Stimulated activated CD8-positive, alpha-beta memory T cell treated with anti-CD3 and anti-CD28 coated beads, Interleukin-4, amount 100 ng/mL, for 1 hour (primary cell): ENCODE measurements at places on chromosomes 5 and 9.

- DNase-seq = no peak
Measured at GRCh38 chr5:34957857-34958690, 28.7 kb downstream of the DNAJC21 start.

DNA sequence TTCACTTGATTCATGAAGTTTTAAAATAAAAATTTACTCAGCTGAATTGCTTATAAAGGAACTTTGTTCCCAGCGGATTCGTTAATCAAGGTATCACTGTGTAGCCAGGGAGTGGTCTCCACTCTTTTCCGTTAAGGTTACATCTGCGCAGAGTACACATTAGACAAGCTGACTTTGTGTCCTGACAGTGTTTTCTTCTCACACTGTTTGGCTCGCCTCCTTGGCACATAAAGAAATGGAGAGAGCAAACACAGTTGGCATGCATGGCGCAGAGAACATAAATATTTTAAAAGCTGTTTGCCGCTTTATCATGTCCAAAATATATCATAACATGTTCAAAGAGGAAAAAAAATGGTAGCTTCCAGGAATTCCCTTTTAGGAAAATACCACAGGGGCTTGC is 153.2 kb downstream of the EDIL3 start:
- DNase-seq = no peak

DNA sequence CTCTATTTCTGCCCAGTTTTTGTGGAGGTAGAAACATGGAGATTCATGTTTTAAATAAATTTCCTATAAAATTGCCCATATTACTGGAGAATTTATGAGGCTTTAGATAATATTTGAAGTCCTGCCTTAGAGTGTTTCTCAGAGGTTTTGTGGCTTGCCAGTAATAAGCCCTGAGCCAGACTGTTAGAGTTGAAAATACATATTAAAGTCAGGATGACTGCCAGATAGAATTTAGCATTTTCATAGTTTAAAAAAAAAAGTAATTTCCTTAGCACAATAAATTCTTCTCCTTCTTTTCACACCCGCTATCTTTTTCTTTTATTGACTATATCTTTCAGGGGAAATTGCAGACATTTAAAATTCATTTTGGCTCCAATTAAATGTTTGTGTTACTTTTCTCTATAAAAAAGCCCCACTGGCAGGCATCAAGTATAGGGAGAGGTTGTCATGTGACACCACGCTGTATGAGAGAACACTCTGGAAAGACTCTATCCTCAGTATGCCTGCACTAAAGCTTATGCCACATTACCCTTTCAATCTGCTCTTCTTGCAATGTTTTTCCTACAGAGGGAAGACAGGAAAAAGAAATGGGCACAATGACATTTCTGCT is 135.2 kb downstream of the MPDZ start:
- no peak for DNase-seq

GRCh38 chr5:100518377-100518776 is 16.8 kb upstream of the FAM174A start:
- DNase-seq = no peak

DNA sequence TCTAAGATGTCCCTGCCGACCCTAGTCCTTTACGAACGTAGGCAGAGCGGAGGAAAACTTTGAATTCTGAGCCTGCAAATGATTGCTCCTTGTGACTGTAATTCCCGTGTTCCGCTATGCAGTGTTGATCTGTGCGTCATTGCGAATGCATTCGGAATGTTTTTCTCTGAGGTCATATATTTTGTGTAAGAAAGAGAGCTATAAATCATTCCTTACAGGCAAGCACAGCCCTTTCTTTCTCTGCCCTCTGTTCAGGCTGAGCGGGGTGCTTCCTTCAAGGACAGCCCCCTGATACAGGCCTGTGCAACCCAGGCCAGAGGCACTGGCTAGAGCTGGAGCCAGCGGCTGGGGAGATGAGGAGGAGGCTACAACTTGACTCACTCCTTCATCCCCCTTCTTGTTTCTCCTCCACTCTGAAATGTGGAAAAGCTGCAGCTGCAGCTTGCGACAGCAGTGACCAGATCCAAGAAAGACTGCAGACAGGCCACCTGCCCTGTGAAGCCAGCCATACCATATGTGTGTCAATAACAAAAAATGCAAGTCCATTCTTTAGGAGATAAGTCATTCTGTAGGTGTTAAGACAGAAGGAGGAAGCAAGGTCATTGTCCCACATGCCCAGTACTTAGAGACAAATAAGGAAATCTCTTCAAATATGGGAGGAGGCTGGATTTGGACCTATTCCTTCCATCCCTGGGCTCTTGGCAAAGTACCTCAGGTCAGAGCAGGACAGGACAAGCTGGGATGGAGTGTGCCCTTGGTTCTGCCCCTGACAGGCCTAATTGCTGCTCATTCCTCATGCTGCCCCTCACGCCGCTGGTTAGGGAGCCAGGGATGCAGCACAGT is 345.7 kb upstream of the WWC1 start:
- no peak for DNase-seq

- no peak for DNase-seq
Measured at GRCh38 chr9:89122949-89123348, 55.7 kb downstream of the SHC3 start.

- DNase-seq = no peak
Measured at GRCh38 chr5:133993185-133993936, 11.4 kb downstream of the VDAC1 start.

DNA sequence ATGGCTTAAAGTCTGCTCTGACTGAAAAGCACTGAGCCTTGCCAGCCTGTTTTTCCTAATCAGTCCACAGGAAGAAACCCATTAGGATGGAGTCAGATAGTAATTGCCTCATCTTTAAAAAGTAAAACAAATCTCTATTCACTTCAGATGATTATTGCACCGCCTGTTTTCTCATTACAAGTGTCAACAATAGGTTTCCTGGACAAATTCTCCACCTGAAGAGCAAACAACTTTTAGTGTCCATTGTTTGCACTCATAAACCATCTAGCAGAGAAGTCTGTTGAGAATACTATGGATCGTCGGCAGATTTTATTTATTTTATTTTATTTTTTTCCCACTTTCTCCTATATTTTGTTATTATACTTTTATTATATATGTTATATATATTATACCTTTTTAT is 20.3 kb downstream of the C5orf63 start:
- DNase-seq = no peak

DNA sequence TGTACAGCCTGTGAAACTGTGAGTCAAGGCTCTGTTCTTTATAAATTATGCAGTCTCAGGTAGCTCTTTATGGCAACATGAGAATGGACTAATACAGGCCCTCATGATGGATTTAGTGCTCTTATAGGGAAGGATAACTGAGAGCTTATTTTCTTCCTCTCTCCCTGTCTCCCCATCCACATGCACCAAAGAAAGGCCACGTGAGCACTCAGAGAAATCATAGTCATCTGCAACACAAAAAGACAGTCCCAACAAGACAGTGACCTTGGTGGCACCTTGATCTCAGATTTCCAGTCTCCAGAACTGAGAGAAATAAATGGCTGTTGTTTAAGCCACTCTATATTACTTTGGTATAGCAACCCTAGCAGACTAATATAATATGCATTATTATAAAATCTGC is 2133.6 kb upstream of the ACO1 start:
- no peak for DNase-seq

- no peak for DNase-seq
Measured at GRCh38 chr9:34197756-34198711, 19.2 kb downstream of the UBAP1 start.

GRCh38 chr5:115471345-115472063 is 73.1 kb downstream of the FEM1C start:
- DNase-seq = no peak

DNA sequence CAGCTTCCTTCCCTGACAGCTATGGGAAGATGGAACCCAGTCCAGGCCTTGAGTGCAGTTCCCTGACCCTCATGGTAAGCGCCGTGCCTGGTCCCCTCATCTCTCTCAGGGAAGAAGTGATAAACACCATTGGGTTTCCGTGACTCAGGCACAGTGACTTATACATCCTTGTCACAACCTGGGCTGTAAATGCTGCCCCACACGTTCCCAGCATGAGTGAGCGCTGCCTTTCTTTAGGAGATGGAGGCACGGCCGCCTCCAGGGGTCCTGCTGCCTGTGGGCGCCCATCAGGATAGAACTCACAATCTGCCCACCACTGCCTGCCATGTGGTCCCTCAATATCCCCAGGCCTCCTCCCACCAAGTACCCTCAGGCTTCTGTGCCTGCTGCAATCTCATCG is 8.3 kb upstream of the NKD2 start:
- no peak for DNase-seq

- DNase-seq = no peak
Measured at GRCh38 chr9:128882677-128883603, 1.0 kb downstream of the LRRC8A start.

- no peak for DNase-seq
Measured at GRCh38 chr5:91119981-91120850, 262.9 kb downstream of the ARRDC3 start.

- no peak for DNase-seq
Measured at GRCh38 chr5:14257995-14258403, 114.9 kb downstream of the TRIO start.
